ENCODE measurements at places on chromosomes 12 and 14.

- DNase-seq, result no peak
Observed at GRCh38 chr12:132950844-132951535, 5.1 kb downstream of the ZNF605 start.

DNA sequence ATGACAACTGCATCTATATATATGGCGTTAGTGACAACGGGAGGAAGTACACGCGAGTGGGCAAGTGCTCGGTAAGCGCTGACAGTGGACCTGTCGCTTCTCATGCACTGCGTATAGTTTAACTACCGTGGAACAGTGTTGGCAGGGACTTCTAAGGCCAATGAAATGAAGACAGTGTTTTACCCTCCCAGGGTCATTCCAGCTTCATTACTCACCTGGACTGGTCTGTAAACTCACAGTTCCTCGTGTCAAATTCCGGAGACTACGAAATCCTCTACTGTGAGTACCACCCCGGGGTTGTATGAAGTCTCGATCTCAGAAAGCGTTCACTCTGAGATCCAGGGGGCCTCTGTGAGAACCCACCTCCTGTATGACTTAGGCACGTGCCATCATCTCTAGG is 129.2 kb upstream of the EVL start:
- no peak for DNase-seq

DNA sequence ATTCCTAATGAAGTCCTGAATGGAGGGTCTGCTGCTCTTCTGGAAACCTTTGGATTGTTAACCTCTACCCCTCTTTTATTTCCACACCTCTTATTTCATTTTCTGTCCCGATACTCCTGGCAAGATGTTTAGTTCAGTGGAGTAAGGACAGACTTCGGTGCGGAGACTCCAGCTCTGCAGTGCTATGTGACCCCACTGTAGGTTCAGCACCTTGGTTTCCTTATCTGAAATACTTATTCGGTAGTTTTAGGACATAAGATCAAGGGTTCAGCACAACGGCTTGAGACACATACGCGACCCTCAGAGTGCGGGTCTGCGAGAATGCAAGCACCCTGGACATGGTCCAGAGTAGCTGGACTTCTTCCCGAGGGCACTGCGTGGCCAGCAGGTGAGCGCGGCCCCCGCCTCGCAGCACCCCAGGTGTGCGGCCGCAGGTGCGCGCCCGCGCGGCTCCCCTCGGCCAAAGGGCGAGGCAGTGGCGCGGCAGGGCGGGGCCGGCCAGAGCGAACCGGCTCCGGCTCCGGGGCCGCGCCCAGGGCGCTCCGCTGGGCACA is 465 bp upstream of the FGD4 start:
- no peak for DNase-seq

DNA sequence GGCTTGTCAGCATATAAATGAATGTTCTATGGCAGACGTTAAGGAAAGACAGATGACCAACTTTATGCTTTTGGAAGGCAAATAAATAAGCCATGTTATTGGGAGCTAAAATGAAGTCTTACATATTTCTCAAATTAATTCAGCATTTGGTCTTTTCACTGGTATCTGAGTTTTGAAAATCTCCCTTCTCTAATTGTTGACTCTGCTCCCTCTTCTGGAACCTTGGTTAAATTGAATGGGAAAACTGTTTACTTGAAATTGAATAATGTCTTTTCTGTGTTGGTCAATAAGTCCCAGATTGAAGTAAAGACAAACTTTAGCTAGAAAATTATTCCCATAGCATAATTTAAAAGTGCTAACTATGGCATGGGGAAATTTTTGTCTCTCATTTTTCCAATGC is 38.7 kb downstream of the LGR5 start:
- DNase-seq, result no peak

DNA sequence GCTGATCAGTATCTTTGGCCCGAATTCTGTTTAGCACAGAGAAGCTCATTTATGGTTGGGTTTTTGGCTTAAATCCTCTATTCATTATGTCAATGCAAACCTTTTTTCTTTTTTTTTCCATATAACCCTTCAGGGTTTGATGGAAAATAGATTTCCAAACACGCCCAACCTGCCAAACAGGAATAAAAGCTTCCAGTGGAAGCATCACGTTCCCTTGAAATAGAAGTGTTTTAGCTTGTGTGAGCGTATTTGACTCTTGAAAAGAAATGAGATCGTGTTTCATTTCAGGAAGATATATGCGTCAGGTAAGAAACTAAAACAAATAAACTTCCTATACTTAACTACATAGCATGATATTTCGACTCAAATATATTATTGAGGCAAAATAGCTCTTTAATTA is at the start of gene PIK3C2G:
PIK3C2G (plus strand) TSS at position 246 of the 400 bp plus-strand sequence. CDS start 20,564 bp downstream, outside the sequence.
- DNase-seq, result no peak

GRCh38 chr12:52211716-52212585 is 20.1 kb upstream of the KRT80 start:
- no peak for DNase-seq

DNA sequence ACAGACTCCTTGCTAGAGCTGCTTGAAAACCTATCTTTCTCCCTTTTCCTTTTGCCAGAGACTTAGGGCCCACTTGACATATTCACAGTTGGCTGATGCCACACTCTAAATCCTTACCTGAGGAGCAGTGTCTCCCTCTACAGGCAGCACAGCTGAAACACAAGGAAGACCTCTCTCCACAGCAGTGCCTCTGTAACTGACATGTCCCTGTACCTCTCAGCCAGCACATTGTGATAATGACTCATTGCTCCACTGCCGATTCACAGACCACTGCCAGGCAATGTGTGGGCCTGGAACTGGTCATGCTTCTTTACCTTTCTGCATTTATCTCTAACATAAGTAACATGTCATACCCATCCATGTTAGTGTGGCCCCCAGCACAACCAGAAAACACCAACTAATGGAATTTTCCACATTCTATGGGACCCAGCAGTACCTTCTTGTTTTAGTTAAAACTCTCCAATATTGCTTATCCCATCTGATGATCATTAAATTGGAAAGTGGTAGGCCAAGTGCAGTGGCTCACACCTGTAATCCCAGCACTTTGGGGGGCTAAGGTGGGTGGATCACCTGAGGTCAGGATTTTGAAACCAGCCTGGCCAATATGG is 56.5 kb downstream of the GTF2A1 start:
- DNase-seq, result no peak

DNA sequence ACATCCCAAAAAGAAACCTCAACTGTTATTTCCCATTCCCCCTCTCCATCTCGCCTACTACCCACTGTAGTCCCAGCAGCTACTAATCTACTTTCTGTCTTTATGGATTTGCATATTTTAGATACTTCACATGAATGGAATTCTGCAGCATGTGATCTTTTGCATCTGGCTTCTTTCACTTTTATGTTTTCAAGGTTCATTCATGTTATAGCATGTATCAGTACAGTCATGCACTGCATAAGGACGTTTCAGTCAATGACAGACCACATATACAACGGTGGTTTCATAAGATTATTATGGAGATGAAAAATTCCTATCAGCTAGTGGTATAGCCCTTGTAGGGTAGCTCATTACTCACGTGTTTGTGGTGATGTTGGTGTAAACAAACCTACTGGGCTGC is 24.5 kb downstream of the PCNX4 start:
- no peak for DNase-seq

DNA sequence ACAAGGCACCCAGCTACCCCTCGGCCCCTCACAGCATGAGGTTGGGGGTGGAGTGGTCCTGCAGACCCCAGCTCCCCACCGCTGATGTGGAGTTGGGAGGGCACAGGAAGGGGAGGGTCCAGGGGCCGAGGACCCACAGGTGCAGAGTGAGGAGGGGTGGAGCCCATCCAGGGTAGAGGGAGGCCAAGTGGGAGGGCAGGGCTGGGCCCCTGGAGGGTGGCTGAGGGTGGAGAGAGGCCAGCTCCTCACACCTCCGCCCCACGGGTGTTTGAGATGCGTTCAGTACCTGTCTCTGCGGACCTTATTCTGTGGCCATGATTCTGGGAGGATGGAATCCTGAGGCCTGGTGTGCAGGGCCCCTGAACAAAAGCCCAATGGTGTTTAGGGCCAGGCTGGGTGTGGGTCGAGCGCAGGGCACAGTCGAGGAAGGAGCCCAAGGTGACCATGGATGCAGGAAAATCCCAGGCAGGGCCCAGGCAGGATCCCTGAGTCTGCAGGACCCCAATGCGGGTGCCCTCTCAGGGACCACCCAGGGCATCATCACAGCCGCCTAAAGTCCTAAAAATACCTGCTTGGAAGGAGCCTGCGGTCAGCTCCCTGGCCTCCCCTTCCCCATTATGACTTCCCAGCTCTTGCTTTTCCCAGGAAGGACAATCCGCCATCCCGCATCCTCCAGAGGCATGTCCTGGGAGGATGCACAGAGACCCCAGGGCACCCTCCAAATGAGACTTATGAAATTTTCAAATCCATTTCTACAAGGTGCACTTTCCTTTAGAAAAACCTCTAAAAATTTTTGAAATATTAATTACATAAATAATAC is 377.1 kb upstream of the SFSWAP start:
- DNase-seq, result no peak

DNA sequence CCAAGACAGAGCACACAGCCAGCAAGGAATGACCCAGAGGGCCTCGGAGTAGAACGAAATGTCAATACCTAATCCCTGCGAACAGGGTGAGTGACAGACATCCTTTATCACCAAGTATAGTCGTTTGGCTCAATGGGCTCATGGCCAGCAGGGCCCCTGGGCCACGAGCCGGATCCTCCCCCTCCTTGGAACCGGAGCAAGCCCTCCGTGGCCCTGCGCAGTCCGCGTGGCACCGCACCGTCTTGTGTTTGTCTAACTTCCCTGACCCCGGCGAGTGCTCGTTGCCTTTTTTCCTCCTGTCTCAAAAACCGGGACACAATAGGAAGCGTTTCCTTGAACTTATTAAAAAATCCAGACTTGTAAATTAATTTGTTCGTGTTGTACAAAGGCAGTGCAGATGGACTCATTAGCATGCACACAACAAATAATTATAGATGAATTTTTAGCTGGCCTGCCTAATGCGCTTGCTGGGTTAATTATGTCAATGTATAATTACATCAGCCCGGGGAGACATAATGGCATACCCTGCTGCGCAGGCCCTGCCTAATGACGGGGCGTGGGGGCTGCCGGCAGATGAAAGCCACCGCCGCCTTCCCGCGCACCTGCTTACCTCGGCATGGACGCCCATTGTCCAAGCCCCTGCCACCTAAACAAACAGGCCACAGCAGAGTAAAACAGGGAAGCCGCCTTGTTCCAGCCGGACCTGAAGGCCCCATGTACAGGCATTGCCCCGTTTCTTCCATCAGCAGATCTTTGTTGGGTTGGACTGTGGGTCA is 81.6 kb downstream of the PHETA1 start:
- no peak for DNase-seq

GRCh38 chr12:28079539-28079938 is 107.0 kb upstream of the PTHLH start:
- DNase-seq, result no peak

GRCh38 chr14:99322731-99323599 is 51.0 kb upstream of the BCL11B start:
- DNase-seq, result no peak

GRCh38 chr14:73998726-73999125 is 20.4 kb downstream of the ENTPD5 start:
- DNase-seq, result no peak

DNA sequence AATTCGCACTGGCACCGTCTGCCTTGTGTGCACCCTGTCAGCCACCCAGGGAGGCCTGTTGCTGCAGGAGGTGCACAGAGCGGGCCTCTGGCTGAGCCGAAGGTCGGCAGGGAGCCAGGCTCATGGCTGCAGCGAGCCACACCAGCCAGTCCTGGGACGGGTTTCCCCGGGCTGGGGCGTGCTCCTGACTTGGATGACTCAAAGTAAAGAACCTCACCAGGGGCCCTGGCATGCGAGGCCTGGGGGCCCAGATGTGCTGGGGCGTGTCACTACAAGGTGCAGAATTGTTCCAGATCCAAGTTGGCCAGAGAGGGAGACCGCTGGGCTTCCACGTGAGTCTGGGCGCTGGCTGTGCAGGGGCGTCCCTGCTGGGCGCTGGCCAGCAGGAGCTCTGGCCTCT is 34.5 kb downstream of the FBRSL1 start:
- DNase-seq, result no peak

GRCh38 chr12:111360325-111360930 is 8.5 kb downstream of the PHETA1 start:
- no peak for DNase-seq

DNA sequence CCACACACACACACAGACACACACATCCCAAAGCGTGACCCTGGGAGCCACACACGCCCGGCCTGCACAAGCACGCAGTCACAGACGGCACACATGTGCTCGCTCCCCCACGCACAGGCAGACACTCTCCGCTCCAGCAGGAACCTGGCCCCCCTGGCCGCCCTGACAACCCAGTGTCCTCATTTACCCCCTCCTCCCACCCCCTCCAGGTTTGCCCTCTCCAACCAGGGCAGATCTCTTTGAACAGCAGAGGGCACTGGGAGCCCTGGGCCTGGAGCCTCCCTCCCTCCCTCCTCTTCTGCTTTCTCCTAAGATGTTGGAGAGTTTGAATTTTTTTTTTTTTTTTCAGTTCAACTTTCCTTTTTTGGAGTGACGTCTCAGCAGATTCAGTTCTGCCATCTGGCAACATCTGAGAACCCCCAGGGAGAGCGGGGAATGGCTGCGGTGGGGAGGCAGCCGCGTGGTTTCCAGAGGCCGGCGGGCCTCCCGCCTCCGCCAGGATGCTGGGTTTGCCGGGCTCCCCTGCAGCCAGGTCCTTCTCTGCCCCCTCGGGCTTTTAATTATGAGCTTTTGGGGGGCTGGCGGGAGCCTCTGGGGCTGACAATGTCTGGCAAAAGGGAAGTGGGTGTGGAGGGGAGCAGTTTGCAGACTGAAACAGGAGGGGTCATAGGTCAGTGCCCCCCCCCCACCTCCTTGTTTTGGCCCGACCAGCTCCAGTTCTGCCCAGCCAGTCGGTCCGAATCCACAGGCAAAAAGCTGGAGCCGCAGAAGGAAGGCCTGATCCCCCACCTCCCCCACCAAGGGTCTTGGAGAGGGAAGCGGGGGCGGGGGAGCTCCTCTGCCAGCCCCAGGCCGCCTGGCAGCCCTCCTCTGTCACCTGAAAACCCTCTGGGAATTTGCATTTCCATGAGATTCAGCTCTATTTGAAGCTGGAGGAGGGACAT is 1.3 kb upstream of the NCOR2 start:
- DNase-seq, result no peak

DNA sequence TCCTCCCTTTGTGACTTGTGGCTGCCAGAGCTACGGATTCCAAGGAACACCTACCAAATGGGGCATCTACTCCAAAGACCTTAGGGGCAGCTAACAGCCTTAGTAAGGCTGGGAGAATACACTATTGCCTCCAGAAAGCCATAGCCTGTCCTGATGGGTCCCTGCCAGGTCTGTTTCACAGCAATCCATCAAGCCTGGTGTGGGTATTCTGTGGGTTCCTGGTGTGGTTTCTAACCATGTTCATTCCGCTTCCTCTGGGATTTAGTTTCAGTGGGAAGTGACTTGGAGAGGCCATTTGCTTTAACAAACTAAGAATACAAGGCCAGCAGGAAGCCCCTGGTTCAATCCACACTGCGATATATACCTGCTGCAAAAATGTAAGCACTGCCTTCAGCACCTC is 220.5 kb downstream of the FOXN3 start:
- DNase-seq, result no peak

GRCh38 chr14:83664389-83664788 is 1865.6 kb upstream of the FLRT2 start:
- DNase-seq, result no peak
